ENCODE measurements at places on chromosomes 2 and 18. TPM values are rescaled to one million over a fixed set of nuclear protein-coding genes. Genes with fewer than 3 reads are reported as not detected.

GCG gene
- total RNA-seq, result not detected

TGFA gene
- 0.86 TPM for total RNA-seq

GRCh38 chr18:5275872-5276271 lies 19.7 kb downstream of the ZBTB14 start:
- no peak for DNase-seq

- no peak for DNase-seq
Measured at GRCh38 chr2:54808661-54809060, 85.2 kb downstream of the EML6 start.

- no peak for DNase-seq
Measured at GRCh38 chr2:47196046-47196445, 40.9 kb upstream of the STPG4 start.

- DNase-seq, result no peak
Measured at GRCh38 chr2:168816369-168816768, 13.9 kb downstream of the NOSTRIN start.

REEP1 gene
- not detected for total RNA-seq

ALLC gene
- total RNA-seq, result not detected

DNA sequence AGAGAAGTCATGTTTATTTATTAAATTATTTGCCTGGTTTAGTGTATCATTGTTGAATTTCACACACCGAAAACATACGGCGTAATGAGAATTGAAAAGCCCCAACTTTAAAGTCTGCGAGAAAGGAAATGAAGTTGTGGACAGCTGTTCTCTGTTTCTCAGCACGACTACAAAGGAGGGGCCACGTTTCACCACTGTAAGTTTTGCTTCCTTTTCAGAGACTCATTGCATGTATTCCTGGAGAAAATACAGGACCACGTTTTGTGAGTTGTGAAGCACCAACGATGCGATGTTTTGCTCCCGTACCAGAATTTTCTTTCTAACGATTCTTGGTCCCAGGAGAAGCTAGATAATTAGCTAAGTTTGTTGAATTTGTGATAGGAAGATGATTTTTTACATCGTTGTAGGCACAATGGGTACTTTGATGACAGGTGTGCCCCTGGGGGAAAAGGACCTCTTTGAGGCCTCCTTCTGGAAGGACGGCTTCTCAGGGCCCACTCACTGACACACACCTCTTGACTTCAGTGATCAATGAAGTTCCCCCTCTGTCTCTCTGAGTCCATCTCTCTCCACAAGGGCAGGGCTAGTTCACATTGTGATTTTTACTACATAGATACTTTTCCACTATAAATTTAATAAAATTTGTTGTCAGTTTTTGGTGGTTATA lies 23.7 kb upstream of the ACKR3 start:
- no peak for DNase-seq

RAB17 gene
- total RNA-seq, result not detected

DNA sequence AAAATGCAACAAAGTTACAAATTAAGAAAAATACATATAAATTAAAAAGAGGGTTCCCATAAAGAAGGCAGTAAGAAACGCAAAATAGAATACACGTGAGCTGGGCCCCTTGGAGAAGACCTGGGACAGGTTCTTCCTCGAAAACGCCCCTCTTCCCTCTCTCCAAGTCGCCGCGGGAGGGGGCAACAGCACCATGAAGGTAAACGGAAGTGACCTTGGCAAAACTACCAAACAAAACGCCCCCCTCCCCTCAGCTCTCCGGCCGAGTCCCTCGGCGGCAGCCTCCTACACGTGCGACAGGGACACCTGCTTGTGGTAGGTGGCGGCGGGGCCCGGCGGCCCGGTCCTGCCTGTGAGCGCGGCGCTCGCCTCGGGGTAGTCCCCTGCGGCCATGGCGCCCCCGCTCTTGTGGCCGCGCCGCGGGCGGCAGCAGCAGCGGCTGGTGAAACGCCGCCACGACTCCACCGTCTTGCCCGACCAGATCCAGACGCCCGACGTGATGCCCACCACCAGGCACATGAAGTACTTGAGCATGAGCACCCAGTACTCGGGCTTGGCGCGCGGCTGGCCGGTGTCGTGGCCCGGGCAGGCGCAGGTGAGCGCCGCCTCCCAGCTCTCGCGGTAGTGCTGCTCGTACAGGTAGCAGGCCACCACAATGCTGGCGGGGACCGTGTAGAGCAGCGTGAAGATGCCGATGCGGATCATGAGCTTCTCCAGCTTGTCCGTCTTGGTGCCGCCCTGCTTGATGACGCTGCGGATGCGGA lies 2.8 kb downstream of the FZD5 start:
- no peak for DNase-seq

- no peak for DNase-seq
Measured at GRCh38 chr18:49648326-49648725, 86.5 kb downstream of the LIPG start.

- DNase-seq, result no peak
Measured at GRCh38 chr2:235502336-235502735, 8.5 kb downstream of the AGAP1 start.

- no peak for DNase-seq
Measured at GRCh38 chr2:61281321-61281720, 119.3 kb downstream of the C2orf74 start.

FAM168B gene
- 82.6 TPM for total RNA-seq

GRCh38 chr2:172572981-172573380 lies 17.1 kb downstream of the PDK1 start:
- DNase-seq, result no peak

KCNJ13 gene
- not detected for total RNA-seq

RPIA gene
- 44.6 TPM for total RNA-seq

GRCh38 chr2:201797175-201797840 lies 9.0 kb upstream of the CDK15 start:
- no peak for DNase-seq

DNA sequence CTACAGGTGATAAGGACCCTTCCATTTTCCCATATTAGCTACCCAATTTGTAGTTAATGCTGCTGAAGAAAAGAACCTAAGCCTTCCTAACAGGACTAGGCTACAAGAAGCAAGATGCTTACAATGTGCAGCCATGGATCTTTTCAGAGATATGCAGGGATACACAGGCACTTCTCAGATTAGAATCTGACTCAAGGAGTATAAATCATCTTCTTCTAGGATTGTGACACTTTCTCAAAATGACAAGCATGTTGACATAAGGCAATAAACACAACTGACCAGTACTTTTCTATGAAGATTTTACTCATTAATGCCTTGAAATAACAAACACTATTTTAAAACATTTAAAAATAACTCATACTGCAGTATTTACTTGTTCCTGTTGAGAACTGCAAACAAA lies 127.9 kb upstream of the ACVR2A start:
- DNase-seq, result no peak

GMPPA gene
- total RNA-seq, result 67.1 TPM

L3MBTL4 gene
- total RNA-seq, result 4.1 TPM

DNA sequence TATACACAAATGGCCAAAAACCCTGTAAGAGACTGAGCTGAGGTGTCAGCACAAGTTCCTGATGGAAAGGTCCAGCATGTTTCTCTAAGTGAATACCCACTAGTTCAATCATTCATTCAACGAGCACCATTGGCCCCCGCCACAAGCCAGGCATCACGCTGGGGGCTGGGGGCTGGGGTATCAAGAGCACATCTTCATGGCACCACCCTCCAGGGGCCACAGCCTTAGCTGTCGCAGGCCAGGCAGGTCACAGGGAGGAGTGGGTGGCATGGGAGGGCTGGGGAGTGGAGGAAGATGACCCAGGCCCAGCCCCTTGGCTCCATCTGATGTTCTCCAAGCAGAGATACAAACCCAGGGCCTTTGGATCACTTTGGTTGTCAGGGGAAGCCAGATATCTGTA lies 97.9 kb downstream of the ACKR3 start:
- no peak for DNase-seq

FAP gene
- total RNA-seq, result not detected

SKOR2 gene
- total RNA-seq, result not detected

DNA sequence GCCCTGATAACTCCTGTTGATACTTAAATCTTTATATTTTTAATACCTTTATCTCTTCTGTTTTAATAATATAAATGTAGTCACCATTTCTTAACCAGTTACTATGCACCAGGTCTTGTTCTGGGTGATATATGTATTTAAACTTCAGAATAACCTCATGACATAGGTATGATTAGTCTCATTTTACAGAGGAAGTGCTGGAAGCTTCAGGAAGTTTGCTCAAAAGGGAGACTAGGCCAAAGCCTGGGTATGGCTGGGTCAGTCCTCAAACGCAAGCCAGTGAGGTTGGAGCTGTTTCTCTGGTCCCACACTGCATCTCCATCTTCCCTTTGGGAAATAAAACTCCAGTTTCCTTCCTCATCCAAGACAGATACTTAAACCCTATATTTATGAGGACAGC lies 204.7 kb upstream of the TANK start:
- no peak for DNase-seq

LRP1B gene
- total RNA-seq, result not detected

DNAH7 gene
- total RNA-seq, result 0.02 TPM

Data from natural killer cell treated with Interleukin-12 subunit alpha and Interleukin-12 subunit beta and Interleukin-15 and Interleukin-18, amount 100 ng/mL, for 72 hours (primary cell).